Large intestine (tissue), 12 donors: ENCODE measurements at places on chromosomes 12 and 14. TPM values are rescaled to one million over a fixed set of nuclear protein-coding genes. Genes with fewer than 3 reads are reported as not detected.

DNA sequence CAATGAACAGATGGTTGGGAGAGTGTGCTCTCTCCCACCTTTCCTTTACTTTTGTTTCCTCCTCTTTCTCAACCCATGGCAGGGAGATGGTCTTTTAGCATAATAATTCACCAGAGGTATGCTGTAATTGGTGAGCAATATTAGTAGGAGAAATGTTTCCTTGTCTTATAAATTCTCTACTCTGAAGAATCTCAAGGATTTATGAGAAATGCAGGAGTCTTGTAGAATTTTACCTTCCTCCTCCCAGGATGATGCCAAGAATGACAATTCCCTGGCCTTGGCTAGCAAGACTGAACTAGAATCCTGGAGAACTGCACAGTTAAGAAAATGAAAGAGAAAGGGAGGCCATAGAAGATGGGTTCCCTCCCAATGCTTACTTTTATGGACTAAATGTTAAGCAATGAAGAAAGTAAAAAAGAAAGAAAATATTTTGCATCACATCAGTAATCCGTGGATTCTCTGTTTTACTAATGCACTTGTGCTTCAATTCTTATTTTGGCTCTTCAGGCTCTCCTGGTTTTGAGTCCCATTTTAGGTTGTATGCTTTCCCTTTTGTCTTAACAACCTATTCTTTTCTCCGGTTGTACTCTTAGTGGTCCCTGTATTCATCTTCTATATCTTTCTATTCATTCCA is 192.9 kb upstream of the GARIN6 start:
- DNase-seq = no peak

The FLRT2 gene
- polyA plus RNA-seq = 46.9 TPM

DNA sequence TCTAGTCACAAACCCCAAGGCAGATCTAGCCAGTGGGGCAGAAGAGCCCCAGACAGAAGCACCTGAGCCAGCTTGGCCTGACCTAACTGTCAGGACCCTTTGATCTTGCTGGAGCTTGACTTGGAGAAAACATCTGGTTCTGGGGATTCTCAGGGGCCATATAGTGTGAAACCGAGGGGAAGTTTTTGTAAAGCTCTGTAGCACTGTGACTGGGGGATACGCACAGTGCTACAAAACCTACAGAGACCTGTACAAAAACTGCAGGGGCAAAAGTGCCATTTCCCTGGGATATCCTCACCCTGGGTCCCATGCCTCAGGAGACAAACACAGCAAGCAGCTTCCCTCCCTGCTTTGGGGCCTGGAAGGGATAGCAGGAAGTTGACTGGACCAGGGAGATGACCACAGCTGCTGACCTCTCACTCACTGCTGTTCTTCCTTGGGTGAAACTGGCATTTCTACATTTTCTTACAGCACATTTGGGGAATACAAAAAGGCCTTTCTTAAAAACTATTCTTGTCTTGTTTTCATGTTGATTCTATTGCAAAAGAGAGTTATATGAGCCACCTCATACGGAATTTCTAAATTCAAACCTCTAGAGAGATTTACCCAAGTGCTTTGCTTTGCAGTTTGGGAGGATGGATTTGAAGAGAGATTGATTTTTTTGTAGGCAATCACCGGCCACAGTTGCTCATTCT is 140.0 kb downstream of the DAD1 start:
- DNase-seq = no peak

The DIO2 gene
- 0.79 TPM for polyA plus RNA-seq

The C12orf54 gene
- not detected for polyA plus RNA-seq

The CLEC1B gene
- 0.19 TPM for polyA plus RNA-seq

DNA sequence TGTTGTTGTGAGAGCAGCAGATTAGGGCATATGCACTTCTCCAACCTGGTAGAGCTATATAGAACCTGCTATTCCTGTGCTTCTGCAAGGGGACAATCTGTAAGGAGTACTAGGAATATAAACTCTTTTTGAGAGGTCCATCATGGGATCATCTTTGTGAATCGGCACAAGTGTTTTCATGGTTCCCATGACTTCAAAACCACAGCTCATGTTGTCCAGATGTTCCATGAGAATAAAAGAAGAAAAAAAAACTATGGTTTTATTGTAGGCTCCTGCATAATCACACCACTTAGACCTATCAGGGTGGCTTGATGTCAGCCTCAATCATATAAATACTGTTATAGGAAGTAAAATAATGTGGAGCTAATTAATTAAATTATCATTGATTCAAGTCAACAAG is 311.4 kb upstream of the ATP2B1 start:
- no peak for DNase-seq

GRCh38 chr12:120037851-120038250 is 48.8 kb downstream of the BICDL1 start:
- no peak for DNase-seq

The HOXC11 gene
- polyA plus RNA-seq = 0.18 TPM

DNA sequence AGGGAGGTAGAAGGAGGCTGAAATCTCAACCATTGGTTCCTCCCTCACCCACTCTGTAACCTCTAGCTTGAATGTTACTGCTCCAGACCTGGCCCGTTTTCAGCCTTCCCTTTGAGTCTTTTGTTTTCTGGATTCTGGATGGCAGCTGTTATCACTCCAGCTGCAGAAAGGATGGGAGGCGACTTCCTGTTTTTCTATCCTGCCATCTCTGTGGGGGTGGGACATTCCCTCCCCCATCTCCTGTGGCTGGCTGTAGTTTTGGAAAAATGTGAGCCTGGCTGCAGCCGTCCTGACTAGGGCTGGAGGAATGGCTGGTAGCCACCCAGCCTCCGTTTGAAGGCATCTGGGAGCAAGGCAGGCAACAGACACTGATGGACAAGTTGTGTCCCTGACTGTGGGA is 2.9 kb upstream of the PPFIBP1 start:
- no peak for DNase-seq

The GPR65 gene
- polyA plus RNA-seq = 1.2 TPM

The NACA gene
- polyA plus RNA-seq = 2,608 TPM

DNA sequence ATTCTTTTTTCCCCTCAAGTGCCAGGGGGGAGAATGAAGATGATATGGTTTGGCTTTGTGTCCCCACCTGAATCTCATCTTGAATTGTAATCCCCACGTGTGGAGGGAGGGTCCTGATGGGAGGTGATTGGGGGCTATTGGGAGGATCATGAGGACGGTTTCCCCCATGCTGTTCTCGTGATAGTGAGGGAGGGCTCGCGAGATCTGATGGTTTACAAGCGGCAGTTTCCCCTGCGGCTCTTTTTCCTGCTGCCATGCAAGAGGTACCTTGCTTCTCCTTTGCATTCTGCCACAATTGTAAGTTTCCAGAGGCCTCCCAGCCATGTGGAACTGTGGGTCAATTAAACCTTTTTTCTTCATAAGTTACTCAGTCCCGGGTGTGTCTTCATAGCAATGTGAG is 173.7 kb downstream of the CAND1 start:
- DNase-seq = no peak

- no peak for DNase-seq
Measured at GRCh38 chr12:40444174-40444573, 219.4 kb downstream of the LRRK2 start.

- no peak for DNase-seq
Measured at GRCh38 chr12:106195621-106196027, 52.2 kb downstream of the CKAP4 start.

DNA sequence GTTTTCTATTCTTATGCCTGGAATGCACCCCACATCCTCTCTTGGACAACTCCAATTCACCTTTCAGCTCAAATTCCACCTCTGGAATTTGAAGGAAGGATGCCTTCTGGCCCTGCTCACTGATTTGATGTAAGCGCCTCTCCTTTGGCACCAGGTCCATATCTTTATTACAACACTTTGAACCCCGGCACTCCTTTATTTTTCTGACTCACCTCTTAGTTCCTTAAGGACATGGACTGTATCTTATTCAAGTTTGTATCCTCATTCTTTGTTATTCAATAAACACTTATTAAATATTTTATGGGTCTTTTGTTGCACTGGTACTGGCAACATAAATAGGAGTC is 3.1 kb downstream of the GALC start:
- DNase-seq = peak; percentile 74

DNA sequence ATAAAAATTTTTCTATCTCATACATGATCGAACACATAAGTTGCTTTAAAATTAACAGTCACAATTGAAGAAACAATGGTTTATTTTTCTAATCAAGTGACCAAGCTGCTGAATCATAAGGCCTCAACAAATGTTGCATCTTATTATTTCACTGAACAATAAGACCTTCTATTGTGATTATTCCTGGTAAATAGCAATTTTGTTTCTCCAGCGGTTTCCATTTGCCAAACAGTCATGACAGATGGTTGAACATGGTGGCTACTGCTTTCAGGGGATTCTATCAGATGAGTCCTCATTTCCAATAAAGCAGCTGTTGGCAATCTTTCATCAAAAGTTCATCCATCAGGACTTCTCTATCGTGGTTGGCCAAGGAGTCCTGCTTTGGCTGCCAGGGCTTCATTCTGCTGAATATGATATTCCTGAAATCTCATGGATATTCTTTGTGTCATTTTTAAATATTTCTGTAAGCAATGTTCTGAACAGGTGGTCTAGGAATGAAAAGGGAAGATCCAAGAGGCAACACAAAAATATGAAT is 13.0 kb downstream of the TOMM20L start:
- no peak for DNase-seq

DNA sequence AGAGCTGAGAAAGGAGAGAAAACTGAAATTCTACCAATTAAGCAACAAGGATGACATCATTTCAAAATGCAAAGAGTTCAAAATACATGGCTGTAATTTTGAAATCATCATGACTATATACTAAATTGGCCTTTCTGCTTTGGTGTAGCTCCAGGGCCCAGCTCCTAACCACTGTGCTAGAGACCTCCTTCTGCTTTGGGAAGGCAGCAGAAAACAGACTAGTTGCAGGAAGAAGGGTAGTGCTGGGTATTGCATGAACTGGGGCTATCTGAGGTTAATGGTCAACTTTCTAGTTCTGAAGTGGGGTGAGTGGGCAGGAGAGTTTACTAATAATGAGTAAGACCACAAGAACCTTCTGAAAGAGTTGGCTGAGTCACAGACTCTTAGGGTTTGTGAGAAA is 66.2 kb downstream of the PTGER2 start:
- DNase-seq = no peak

DNA sequence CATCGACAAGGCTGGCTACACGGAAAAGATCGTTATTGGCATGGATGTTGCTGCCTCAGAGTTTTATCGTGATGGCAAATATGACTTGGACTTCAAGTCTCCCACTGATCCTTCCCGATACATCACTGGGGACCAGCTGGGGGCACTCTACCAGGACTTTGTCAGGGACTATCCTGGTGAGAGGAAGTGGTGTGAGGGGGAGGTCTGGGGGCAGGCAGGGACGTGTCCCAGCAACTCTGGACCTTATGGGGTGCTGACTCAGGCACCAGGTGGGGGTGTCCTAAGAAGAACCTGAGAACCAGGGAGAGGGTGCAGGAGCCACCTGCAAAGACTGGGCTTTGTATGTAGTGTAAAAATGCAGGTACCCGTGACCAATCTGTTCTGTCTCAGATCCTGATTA is 5.2 kb downstream of the ENO2 start:
- DNase-seq = no peak

GRCh38 chr12:55711786-55712553 is 3.9 kb upstream of the BLOC1S1 start:
- no peak for DNase-seq

The TAS2R42 gene
- 0.06 TPM for polyA plus RNA-seq

DNA sequence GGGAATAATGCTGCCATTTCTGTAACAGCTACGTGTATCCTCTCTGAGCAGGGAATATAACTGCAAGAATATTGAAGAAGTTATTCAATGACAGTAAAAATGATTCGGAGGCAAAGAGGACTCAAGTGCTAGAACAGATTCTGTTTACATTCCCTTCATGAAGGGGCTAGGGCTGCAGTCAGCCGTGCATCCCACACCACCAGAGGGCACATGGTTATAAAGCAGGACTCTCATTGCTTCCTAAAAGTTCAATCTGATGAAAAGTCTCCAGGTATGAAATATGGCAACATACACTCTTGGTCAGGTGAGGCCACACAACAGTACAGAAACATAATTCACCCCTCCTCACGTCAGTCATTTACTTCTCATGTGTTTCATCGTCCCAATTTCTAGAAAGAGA is 34.0 kb downstream of the TCHP start:
- no peak for DNase-seq

GRCh38 chr14:51073731-51074130 is 21.2 kb downstream of the TRIM9 start:
- DNase-seq = no peak

The RPL10L gene
- 0.70 TPM for polyA plus RNA-seq

The ACOT6 gene
- polyA plus RNA-seq = 0.04 TPM

DNA sequence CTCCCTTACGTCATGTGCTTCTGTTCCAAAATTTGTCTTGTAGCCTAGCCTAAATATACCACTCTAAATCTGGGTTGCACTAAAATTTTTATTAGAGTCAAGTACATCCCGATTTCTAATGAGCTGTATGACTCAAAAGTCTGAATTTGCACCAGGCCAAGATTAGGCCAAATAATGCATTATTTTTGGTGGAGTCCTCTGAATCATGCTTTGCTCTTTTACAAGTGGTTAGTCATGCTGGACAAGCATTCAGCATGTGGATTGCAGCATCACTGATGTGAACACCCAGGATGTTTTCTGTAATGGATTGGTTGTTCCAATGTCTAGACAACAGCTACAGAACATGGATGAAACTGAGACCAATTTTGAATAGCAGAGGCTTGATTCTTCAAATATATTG is 23.7 kb downstream of the HEBP1 start:
- no peak for DNase-seq

The ART4 gene
- 6.3 TPM for polyA plus RNA-seq

DNA sequence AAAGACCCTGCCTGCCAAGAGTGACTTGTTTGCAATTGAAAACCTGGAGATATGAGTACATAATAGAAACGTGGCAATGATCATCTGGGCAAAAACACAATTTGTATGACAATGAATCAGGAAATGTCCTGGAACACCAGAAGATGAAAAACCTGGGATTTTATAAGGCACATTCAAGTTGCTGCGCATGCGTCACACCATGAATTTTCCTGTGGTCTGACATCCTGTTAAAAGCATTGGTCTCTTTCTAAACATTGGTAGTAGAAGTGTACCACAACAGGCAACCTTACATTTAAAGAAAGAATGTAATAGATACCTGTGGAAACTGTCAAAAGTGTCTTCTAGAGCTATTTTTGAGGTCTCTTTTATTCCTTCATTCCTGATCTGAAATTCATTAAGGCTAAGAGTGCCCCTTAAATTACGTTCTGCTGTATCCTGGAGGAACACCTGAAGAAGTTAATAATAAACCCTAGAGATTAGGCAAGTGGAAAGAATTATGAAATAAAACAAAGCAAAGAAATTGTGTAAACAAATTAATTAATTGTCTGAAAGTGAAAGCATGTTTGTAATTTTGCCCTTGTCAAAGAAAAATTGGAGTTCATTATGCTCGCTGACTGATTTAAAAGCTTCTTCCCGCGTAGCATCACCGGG is 676.5 kb downstream of the DIO2 start:
- peak; percentile 11 for DNase-seq

- DNase-seq = no peak
Measured at GRCh38 chr14:59020382-59020781, 168.1 kb upstream of the DAAM1 start.
